ENCODE measurements at places on chromosomes 12 and 14.

GRCh38 chr14:104597576-104597975, 7.0 kb downstream of the TMEM179 start:
- no peak for DNase-seq

DNA sequence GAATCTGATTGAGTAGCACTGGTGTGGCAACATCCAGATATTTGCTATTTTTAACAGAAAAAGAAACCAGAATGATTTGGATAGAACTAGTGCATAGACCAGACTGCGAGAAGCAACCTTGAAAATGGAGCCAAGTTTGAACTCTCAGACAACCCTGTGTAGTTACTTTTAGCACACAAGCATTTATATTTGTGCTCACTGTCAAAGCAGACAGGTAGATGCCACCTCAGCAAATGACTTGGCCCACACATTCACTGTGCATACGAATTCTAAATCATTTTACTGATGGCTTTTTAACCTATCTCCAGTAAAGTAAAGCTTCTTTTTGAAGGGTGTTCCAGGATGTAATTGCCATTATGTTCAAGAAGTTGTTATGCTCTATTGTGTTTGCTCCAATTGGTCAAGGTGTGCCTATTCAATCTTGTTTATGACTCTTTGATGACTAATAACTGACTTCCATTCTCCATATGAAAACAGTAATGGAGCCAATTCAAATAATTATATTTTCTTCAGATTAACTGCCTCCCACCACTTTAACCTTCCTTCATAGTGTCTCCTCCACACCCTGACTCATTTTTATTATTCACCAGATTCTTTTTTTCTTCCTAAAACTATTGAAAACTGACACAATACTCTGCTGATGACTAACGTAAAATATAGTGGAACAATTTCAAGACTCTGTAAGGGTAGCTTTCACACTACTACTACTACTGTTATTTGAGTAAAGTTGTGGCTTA, 138.5 kb downstream of the CCER1 start:
- DNase-seq = no peak

DNA sequence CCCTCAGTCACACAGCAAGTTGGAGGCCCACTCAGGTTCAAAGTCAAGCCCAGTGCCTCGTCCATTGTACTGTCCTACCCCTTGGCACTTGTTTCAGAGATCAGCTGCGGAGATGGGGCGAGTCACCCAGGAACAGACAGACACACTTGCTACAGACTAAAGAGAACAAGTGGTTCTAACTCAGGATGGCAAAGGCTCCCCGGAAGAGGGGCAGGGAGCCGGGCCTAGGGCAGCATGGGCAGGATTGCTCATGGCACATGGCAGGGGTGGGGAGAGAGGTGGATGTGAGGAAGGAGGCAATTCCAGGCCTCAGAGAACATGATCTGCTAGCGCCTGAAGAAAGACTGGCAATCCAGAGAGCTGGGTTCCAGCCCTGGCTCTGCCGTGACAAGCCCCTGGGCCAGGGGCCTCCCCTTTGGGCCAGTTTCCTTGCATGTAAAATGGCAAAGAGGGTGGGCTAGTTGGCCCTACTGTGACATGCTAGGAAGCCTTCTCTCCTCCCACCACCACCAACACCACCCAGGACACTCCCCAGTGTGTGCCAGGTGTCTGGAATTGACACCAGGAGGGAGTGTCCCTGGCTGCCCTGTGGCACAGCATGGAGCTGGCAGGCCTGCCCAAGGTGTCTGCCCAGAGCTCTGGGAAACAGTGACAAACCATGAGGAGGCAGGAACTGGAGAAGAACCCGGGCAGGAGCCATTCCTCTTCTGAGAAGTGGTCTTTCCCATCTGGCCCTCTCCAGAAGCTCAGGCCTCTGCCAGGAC, 24.0 kb upstream of the IRF2BPL start:
- no peak for DNase-seq

GRCh38 chr14:56125772-56126636, 7.8 kb downstream of the PELI2 start:
- no peak for DNase-seq

GRCh38 chr12:44375694-44376093, 500.4 kb downstream of the NELL2 start:
- DNase-seq = no peak

GRCh38 chr14:58701604-58702003, 63.8 kb downstream of the DACT1 start:
- no peak for DNase-seq

- DNase-seq = no peak
These were observed 29.1 kb upstream of the COX6A1 start for GRCh38 chr12:120408771-120409170.

DNA sequence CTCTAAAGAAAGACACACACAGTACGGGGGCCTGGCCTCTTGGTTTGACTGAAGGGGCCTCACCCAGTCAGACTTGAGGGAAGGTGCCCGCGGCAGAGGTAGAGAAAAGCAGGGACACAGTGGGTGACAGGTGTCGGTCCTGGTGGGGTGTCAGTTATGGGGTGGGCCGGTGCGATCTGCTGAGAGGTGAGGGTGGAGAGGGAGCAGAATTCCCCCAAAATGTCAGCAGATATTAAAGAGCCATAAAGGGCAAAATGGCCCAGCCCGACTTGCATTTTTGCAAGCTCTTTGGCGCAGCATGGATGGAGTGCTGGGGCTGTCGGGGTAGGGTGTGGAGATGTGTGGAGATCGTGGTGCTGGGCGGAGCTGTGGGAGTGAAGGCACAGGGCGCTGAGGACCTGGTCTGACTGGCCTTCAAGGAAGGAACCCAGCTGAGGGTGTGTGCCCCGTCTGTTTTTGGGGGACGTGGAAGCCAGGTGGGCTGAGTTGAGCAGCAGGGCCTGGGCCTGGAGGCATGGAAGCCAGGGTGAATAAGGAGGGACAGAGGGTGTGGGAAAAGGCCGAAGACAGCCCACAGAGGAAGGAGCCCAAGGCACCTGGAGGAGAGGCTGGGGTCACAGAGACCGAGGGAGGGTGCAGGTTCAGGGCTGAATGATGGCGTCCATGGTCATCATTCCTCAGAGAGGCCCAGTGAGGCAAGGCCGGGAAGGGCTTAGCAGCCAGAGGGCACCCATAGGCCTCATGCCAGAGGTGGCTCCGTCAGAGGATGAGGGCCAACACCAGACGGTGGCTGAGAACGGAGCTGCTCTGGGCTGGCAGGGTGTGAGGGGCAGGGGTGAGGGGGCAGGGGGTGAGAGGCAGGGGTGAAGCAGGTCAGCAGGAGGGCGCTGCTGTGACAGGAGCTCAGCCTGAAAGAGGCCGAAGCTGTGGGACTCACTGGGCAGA, 48.2 kb upstream of the DYNC1H1 start:
- DNase-seq = no peak

GRCh38 chr12:104890476-104891096, 67.5 kb downstream of the SLC41A2 start:
- peak; percentile 2 for DNase-seq

GRCh38 chr12:131147894-131148293, 194.2 kb downstream of the ADGRD1 start:
- DNase-seq = no peak

GRCh38 chr14:49303946-49304516, 282.1 kb downstream of the RPS29 start:
- DNase-seq = peak; percentile 13

DNA sequence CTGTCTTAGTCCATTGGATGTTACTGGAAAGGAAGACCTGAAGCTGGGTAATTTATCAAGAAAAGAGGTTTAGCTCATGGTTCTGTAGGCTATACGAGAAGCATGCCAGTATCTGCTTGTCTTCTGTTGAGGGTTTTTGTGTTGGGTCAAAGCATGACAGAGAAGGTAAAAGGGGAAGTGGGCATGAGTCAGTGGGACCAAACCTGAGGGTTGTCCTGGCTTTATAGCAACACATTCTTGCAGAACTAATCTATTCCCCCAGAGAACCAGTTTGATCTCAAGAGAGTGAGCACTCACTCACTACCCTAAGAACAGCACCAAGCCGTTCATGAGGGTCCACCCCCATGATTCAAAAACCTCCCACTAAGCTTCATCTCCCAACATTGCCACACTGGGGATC, 19.0 kb upstream of the KRAS start:
- no peak for DNase-seq

DNA sequence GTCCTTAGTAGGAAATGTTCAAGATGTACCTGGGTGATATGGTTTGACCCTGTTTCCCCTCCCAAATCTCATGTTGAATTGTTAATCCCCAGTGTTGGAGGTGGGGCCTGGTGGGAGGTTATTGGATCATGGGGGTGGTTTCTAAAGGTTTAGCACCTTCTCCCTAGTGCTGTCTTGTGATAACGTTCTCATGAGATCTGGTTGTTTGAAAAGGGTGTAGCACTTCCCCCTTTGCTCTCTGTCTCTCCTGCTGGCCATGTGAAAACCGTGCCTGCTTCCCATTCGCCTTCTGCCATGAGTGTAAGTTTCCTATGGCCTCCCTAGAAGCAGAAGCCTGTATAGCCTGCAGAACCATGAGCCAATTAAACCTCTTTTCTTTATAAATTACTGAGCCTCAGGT, 353.0 kb upstream of the SFSWAP start:
- no peak for DNase-seq

- no peak for DNase-seq
These were observed 312.9 kb downstream of the ITPR2 start for GRCh38 chr12:26520109-26520508.

DNA sequence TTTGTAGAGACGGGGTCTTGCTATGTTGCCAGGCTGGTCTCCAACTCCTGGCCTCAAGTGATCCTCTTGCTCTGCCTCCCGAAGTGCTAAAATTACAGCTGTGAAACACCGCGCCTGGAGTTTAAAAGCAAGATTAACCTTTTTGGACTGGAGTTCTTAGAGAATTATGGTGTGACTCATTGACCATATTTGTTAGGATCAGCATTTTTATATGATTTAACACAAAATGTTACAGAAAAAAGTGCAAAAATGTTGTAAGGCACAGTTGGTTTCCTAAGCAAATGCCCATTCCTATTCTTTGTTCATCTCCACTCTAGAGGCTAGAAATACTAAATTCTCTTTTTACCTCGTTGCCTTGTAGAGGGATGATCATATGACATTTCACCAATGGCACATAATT, 27.6 kb downstream of the SLC35E3 start:
- DNase-seq = no peak

- DNase-seq = peak; percentile 72
These were observed 70.7 kb downstream of the RASSF8 start for GRCh38 chr12:26028953-26029735.

DNA sequence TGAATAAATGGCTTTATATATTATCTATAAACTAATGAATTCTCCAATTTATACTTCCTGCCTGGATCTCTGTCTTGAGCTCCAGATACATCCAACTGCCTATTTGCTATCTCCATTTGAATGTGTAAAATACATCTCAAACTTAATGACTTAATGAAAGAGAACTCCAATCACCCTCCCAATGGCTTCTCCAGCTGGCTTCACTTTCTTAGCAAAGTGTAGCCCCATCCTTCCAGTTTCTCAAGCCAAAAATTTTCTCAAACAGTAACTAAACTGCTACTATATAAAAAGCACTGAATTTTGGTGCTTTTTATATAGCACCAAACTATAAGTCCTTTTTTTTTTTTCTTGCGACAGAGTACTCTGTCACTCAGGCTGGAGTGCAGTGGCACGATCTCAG, 2.6 kb downstream of the CRY1 start:
- DNase-seq = no peak

DNA sequence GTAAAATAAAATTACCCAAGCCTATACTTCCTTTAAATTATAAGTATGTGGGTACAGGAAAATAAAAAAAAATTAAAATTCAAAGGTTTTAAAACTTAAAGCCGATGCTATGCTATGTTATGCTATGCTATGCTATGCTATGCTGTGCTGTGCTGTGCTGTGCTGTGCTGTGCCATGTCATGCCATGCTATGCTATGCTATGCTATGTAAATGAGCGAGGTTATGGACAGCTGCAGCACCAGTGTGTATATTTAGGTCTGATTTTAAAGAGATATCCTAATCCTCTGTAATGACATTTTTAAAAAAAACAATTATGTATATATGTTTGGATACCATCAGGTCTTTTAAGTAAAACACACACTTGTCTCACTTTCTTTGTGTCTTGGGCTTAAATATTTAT, 1822.0 kb upstream of the SEL1L start:
- peak; percentile 42 for DNase-seq

GRCh38 chr14:104546591-104547309, 32.8 kb upstream of the C14orf180 start:
- DNase-seq = no peak

GRCh38 chr14:75724414-75725204, 63.6 kb downstream of the TTLL5 start:
- DNase-seq = no peak

GRCh38 chr14:54322701-54323337, 74.0 kb upstream of the CDKN3 start:
- DNase-seq = no peak

DNA sequence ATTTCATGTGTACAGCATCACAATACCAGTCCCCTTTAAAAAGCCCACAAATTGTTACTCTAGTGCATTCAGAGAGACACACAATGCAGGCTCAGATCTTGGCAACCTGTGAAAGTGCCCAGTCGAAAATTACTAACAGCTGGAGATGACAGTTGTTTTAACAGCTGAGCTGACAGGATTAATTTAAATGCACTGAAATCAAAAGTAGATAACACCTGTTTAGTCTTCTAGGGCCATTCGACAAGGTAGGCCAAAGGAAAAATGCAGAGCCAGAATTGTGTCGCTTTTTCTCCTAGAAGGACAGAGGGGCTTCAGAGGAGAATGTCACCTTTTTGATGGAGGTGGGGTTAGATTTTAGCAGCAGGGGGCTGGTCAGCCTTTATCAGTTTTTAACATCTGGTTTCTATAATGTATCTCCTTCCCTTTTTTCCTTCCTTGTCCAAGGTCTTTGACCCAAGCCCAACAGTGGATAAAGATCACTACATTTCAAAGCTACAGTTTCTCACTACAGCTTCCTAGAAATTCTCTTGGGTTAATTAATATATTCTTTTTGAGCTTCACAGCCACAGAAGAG, 139.1 kb downstream of the SOX5 start:
- no peak for DNase-seq

DNA sequence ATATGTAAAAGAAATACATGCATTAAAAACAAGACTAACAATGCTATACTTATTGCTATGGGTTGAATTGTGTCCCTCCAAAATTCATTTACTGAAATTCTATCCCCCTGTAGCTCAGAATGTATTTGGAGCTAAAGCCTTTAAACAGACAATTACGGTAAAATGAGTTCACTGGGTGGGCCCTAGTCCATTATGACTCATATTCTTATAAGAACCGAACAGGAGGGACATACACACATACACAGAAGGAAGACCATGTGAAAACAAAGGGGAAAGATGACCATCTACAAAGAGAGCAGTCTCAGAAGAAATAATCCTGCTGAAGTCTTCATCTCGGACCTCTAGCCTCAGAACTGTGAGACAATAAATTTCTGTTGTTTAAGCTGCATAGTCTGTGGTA, 77.1 kb upstream of the ANKS1B start:
- DNase-seq = no peak
